Right ventricle myocardium inferior (tissue), 1 donor: ENCODE measurements at places on chromosomes 2 and 18. TPM values are rescaled to one million over a fixed set of nuclear protein-coding genes. Genes with fewer than 3 reads are reported as not detected.

DNA sequence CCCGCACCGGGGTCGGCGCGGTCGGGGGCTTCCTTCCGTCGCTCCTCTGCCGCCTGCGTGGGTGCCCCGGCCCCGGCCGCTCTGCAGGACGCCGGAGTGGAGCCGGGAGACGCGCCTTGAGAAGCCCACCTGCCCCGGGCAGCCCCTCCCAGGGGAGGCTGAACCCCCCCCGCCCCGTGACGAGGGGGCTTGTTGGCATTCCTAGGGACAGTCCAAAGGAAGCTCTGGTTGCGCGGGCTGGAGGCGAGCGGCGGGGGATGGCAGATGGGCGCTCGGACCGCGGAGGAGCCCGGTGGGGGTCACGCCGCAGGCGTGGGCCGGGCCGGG, 133.5 kb upstream of the MGAT5 start:
- DNase-seq: no peak

DNA sequence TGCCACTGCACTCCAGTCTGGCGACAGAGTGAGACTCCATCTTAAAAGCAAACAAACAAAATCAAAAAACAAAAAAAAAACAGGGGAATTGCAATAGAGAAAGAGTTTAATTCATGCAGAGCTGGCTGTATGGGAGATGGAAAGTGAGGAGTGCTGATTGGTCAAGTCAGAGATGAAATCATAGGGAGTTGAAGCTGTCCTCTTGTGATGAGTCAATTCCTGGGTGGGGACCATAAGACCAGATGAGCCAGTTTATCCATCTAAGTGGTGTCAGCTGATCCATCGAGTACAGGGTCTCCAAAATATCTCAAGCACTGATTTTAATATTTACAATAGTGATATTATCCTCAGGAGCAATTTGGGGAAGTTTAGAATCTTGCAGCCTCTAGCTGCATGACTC, 45.3 kb downstream of the FRZB start:
- DNase-seq: no peak

DNA sequence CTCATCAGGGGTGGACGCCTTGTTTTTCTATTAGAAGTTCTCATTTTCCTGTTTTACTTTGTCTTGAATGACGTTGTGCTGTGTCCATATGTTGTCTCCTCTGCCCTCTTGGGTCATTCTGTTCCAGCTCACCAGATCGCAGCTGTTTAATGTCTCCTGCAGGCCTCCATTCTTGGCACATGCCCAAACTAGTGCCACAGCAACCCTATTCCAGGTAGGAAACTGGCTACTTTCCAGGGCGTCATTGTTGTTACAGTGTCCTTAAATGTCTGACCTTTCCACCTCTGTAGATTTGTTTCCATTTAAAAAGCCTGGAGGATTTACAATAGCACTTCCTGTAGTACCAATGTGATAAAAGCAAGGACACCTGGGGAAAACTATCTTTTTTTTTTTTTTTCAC, 500.7 kb downstream of the METTL4 start:
- DNase-seq: no peak

- peak; percentile 91 for DNase-seq
These were observed 28.0 kb downstream of the KCNK3 start for GRCh38 chr2:26720322-26721114.

- no peak for DNase-seq
These were observed 300.4 kb downstream of the ZNF407 start for GRCh38 chr18:74897971-74898657.

DNA sequence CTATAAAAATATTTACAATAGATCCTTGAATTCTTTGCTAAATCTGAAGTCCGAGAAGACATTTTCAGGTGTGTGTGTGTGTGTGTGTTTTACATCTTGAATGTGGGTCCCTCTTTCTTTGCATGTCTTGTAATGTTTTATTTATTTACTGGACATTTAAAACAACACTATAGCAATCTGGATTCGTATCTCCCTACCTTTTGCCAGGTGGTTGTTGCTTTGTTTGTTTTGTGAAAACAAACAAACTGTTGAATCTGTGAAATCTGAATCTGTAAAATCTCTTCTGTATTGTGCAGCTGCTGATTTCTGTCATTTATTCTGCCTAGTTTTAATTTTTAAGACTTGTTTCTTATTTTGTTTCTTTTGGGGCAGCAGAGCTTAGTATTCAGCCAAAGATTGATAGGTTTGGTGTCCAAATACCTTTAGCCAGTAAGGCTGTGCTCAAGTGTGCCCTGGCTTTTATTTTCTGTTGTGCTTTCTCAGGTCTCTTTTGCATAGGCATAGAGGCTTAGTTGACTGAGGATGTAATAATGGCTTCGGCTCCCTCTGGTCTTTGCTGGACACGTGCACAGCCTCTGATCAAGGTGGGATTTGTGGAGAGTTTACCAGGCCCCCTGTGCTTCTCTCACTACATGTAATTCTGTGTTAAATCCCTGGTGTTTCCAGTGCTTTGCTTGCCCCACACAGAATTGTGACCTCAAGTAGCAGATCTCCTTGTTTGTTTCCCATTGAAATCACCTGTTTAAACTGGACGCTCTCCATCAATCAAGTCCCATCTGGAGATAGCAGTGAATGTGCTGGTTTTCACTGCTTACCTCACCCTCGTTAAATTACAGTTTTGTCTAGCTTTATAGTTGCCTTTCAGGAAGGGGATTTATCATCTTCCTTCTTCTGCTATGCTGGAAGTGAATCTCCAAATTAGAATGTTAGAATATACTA, 71.1 kb downstream of the BIRC6 start:
- DNase-seq: no peak

- DNase-seq: no peak
These were observed 66.5 kb upstream of the ACKR3 start for GRCh38 chr2:236503100-236503499.

GRCh38 chr2:41736105-41736567, 311.7 kb upstream of the PKDCC start:
- DNase-seq: no peak

DNA sequence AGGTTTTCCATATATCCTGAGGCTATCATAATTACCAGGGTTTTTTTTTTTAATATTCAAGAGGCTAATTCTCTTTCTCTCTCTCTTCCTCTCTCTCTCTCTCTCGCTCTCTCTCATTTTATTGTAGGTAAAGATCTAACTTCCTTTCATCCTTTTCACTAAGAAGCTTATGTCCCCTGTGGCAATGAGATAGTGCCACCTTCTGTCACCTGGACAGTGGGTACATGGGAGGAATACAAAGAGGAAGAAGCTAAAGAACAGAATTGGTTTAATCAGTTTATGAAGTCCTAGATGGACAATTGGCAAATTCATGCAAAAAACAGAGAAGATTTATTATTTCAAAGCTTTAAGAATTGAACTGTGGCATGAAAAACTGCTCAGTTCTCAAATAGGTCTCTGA, 1582.3 kb upstream of the TMEFF2 start:
- no peak for DNase-seq

DNA sequence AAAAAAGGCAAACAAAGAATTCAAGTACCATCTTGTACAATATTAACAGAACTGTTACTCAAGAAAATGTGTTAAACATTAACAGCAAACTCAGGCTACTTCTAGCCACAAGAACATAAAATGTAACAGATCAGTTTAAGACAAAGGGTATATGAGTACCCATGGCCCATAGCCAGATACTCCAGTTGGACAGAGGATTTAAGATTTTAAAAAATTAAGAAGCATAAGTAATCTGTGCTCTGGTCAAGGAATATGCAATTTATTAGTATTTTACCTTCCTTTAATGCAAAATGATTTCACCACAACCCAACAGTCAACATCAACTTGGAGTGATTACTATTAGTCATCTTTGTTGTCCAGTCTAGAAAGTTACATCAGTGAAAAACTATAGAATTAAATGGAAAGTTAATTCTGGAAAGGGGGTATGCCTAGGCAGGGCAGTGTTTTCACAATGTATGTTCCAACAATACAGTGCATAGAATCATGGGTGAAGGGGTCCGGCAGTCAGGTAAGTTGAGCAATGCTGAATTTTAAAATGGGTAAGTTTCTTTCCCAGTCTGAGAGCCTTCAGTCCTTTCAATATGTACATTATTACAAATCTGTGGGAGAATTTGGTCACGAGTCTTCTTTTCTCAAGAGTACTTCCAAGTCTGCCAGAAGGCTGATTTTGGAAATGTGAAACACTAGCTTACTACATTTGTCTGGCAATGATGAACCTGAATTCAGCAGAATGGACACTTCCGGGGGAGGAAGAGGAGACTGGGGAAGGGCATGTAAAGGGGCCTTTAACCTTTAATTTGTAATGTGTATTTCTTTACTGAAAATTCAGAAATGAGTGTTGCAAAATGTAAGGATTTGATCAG, 34.5 kb downstream of the SFT2D3 start:
- no peak for DNase-seq

GRCh38 chr2:45409677-45410076, 201.4 kb downstream of the SRBD1 start:
- no peak for DNase-seq

B3GNT7 gene
- 9.1 TPM for total RNA-seq

DNA sequence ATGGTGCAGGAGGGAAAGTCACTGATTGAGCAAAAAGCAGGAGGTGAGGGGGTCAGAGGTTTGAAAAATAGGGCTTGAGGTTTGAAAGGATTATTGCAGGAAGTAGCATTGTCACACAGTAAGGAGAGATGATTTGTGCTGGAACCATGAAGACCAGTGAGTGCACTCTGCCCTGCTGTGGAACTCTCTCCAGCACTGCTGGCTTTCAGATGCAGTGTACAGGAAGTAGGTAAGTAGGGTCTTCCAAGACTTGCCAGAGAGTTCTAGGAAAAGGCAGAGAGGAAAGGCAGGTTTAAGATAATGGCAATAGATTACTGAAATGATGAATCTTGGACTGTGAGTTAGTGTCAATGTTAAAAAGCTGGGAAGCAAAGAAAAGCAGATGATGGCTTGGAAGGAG, 11.2 kb downstream of the SP110 start:
- DNase-seq: no peak

DNA sequence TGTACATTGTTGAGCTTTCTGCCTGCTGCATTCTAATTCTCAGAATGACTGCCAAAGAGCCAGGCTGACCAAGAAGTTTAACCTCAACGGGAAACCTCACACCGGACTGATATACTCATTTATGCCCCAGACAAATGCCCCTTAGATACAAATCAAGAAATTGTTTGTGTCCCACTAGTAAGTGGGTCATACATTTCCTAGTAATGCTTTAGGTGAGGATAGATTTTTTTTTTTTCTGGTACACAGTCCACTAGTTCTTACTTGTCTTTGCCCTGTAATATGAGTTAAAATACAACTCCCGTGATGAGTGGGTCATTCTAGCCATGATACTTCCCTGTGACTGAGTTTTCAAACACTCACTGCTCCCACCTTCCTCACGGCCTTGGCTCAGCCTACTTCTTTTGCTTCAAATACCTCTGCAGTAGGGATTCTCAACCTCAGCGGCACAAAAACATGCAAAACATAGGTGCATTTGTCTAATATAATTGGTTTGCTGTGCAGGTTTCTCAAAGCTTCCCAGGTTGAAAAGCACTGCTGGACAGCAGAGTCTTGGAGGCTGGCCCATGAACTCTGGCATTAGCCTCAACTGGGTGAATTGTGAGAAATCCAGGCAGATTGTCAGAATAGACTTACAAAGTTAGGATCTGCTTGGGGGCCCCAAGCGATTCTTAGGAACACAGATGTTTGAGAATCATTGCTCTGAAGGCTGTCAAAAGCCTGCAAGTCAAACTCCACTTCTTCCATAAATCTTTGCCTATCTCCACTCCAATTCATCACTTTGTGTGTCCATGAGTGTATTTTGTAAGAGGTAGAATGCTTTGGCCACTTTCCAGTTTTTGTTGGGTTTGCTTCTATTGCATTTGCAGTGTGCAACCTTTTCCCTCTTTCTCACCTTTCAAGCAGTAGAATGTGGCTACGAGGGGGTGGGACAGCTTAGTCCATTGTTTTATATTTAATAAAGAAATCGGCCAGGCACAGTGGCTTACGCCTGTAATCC, 35.5 kb downstream of the TGIF1 start:
- no peak for DNase-seq

DNA sequence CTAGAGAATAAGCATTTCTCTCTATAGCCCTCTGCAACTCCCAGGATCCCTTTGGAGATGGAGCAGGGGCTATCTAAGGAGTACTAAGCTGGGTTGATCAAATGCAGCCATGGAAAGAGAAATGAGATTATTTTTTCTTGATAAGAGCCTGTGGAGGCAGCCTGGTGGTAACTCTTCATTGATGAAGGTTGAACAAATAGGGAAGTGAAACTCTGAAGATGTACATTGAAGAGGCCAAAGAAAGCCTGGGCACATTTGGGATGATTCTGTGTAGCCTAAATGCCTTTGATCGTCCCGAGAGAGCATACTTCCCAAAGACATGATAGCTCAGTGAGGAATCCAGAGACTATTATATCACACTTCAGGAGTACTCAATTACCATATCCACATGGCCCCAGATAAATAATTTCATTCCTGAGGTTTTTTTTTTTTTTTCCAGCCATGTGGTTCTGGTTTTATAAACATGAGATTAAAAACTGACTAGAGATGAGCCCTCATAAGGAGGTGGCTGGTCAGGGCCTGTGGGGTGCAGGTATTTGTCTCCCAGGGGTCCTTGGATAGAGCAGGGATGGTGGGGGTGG, 192.5 kb downstream of the TPGS2 start:
- DNase-seq: no peak

DNA sequence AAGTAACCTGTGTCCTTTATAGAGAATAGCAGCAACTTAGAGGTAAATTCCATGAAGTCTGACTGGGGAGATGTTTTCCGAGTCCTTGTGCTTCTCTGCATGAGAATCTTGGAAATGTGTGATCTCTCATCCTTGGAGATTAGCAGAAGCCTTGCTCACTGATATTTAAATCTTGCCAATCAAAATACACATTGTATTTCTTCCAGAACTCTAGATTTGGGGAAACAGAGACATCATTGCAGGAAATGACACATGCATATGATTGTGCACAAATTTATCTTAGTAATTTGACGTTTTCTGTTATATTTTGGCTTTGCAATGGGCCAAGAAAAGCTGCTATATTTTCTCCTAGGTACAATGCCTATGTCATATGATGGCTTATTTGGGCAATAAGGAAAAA, 182.6 kb downstream of the ZNF804A start:
- no peak for DNase-seq

GRCh38 chr18:70293166-70293565, 4.3 kb downstream of the SOCS6 start:
- no peak for DNase-seq

- DNase-seq: no peak
These were observed 23.5 kb upstream of the ITGB6 start for GRCh38 chr2:160223560-160223959.

DNA sequence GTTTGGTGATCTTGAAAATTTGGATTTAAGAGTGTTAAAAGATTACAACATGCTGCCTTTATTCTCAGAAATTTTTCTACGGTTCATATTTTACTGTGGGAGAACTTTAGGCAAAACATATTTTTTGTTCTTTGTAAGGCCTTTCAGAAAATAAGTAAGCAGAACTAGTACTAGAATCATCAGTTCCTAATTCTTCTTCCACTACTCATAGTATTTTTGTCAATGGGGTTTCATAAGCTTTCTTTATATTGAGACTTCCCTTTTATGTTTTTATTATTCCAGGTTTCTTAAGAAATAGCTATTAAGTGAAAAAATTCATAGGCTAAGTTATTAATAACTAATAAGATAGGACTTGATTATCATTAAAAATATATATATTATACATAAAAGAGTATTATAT, 12.4 kb downstream of the UGGT1 start:
- no peak for DNase-seq

- peak; percentile 65 for DNase-seq
These were observed 27.4 kb upstream of the CNNM3 start for GRCh38 chr2:96788442-96789244.

FSHR gene
- total RNA-seq: 0.14 TPM

GRCh38 chr18:43866696-43867095, 589.4 kb upstream of the SYT4 start:
- DNase-seq: no peak
